NCI-H146 (cell line): ENCODE measurements at places on chromosomes 7 and 10.

DNA sequence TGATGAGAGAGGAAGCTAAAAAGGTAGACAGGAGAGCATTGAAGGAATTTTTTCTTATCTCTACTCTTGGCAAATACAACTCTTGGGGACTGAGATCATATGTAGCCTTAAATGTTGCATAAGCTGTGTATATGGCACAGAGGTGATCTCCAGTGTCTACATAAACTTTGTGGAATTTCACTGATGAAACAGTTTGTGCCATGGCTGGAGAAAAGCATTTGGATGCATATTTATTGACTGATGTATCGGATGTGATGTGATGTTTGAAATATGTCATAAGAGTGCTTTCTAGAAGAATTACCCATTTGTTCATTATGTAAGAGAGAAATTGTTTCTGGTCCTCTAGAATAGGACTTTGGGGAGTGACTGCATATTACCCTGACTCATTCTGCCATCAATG lies 244.9 kb upstream of the LRRTM3 start:
- no peak for DNase-seq

DNA sequence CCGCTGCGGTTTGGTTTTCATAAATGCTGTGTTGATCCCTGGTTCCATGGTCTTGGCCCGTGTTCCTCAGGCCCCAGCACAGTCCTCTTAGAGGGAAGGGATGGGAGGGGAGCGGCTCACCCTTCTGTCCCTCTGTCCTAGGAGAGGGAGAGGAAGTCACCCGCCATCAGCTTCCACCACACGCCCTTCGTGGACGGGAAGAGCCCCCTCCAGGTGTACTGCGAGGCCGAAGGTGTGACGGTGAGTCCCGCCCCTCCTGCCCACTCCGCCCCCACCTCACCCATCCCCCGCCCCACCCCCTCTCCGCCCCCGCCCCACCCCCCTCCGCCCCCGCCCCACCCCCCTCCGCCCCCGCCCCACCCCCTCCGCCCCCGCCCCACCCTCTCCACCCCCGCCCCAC lies 37.5 kb upstream of the DPYSL4 start:
- DNase-seq = no peak

DNA sequence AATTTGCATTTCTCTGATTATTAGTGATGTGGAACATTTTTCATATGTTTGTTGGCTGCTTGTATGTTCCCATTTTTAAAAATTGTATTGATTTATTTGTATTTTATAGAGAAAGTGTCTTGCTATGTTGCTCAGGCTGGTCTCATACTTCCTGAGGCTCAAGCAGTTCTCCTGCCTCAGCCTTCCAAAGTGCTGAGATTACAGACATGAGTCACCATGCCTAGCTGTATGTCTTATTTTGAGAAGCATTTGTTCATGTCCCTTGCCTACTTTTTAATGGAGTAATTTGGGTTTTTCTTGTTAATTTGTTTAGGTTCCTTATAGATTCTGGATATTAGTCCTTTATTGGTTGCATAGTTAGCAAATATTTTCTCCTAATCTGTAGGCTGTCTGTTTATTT lies 214.2 kb upstream of the KAT6B start:
- DNase-seq = no peak

DNA sequence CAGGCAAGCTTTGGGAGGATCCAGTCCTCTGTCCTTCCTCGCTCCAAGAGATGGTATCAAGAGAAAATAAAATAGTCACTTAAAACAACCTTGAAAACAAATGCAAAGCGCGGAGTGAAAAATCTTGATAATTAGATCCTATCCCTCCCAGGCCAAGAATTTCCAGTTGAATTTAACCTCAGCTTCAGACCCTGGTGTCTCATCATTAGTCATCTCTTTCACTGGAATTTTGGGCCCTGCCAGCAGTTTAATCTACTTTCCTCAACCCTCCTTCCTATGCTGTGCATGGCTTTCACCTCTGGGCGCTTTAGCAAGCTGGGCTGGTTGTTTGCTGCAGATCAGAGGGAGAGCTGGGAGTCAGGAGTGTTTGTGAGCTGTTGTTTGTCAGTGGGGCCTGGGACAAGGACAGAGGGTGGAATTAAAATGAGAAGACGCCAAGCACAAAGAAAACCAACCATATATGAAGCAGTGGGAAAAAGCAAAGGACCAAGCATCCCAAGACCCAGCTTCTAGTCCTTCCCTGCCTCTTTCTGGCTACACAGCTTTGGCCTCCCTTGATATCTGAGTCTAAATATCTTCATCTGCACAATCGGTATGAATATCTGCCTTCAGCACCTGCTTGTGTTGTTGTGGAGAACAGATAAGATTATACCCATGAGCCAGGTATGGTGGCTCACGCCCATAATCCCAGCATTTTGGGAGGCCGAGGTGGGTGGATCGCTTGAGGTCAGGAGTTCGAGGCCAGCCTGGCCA lies 13.5 kb downstream of the MYOF start:
- no peak for DNase-seq

GRCh38 chr10:112369495-112370423 lies 4.2 kb upstream of the ACSL5 start:
- DNase-seq = no peak
